ENCODE measurements at places on chromosomes 5 and 9.

DNA sequence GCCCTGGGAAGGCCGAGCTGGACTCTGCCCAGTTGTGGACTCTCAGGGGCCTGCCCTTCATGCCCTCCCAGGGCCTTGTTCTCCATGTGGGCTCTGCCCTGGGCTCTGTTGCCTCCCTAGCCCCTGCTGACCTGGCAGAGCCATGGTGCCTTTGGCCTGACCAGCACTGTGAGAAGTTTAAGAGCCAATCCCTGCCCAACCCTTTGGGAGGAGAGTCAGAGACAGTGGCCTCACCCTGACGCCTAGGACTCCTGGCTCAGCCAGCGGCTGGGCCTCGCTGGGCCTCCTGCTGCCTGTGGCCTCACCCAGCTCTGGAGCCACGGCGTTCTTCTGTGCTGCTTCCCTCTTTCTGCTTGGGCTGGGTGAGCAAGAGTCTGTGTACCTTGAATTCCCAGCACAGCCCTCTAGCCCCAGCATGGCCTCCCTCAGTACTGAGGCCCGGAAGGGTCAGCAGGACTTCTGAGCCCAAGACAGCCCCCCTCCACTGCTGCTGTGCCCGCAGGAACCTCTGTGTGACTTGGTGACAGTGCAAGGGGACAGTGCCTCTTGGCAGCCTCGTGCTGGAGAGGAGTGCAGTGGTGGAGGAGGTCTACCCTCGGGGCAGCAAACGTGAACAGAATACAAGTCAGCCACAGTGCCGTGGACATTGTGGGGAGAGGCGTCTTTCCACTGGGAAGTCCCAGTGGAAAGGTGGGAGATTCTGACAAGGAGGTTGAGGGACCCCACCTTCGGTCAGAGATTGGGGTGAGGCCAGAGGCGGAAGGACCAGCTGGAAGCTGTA, 97.4 kb downstream of the CACNA1B start:
- DNase-seq = no peak

GRCh38 chr9:89314955-89315354, 3.3 kb upstream of the SECISBP2 start:
- DNase-seq = no peak

DNA sequence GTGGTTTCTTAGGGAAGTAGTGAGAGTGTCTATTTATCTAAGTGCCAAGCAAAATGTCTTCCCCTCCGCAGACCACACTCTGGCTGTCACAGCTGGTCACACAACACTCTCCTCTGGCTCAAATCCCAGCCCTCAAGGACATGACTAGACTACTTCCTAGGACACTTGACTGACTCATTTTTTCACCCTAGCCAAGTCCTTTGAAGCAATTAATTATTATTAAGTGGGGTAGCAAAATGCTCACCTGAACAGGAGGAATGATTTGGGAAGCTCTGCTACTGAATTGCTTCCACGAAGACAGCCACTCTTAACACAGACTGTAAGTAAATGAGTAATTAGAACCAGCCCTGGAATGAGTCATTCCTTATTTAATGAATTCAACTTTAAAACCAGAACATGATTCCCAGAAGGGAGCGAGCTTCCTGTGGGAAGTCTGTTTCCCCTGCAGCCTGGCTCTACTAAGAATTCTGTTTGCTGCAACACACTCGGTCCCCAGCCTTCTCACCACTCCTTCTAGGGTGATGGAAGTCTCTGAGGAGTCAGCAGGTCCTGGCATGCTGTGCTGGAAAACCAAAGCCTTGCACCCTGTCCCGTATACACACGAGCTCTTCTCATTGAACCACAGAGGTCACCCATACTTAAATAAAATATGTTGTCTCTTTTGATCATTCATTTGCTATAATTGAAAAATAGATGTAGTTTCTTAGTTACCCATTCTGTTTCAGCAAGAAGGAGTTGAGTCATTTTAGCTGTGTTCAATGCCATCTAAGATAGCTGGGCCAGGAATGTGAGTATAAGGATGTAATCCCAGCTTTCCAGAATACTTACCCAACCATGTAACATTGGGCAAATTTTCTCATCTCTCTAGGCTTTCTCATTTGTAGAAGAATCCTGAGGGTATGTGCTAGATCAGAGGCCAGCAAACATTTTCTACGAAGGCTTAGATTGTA, 218.6 kb upstream of the RASEF start:
- no peak for DNase-seq

DNA sequence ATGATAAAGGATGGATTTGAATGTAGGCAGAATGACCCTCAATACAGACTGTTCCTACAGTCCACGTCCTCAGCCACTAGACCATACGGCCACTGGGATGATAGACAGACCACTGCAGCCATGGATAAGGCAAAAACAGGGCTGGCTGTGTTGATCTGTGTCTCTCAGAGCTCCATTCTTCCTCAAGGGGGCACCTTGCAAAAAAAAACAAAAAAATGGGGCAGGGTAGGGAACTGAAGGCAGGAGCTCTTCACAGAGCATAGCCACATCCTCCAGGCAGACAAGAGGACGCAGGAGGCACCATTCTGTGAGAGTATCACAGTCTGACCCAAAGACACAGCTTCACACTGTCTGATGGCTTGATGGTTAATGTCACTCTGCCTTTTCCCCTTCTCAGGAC, 61.2 kb upstream of the GABRP start:
- DNase-seq = no peak

GRCh38 chr9:35636135-35636876, 14.4 kb downstream of the SIT1 start:
- no peak for DNase-seq

GRCh38 chr5:149060325-149060724, 2.5 kb downstream of the SH3TC2 start:
- no peak for DNase-seq

DNA sequence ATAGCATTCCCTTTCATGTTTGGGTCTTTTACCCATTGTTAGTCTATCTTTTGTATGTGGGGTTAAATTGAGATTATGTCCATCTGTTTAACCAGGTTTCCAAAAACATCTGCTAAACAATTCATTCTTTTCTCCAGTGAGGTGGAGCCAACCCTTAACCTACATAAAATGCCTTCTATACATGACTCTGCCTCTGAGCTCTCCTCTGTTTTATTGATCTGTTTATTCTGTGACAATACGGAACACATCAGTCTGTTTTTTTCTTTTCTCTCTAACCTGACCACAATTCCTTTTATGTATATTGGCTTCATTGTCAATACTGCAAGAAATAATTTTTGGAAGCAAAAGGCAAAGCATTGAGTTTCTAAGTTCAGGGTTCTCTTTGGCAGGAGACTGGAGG, 9.9 kb upstream of the ARL15 start:
- no peak for DNase-seq

- DNase-seq = no peak
These were observed 66.8 kb upstream of the CXCL14 start for GRCh38 chr5:135645336-135646180.

- DNase-seq = no peak
These were observed 1.2 kb upstream of the IL33 start for GRCh38 chr9:6214434-6214833.

- no peak for DNase-seq
These were observed 150.7 kb upstream of the RASA1 start for GRCh38 chr5:87116825-87117512.

GRCh38 chr5:130222573-130222972, 318.3 kb downstream of the CHSY3 start:
- no peak for DNase-seq

DNA sequence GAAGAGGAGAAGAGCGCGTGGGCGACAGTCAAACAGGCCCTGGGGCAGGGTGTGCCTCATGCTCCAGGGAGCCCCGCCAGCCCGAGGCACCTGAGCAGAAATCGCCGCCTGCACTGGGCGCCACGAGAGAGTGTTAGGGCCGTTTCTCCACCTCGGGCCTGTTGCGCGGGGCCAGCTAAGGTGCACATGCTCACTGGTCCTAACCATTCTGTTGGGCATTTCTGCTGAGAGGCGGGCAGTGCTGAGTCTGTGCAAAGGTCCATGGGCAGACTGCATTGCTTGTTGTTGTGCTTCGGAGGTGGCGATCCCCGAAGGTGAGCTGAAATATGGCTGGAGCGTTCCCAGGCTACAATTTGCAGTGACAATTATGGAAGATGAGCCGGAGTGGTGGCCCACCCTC, 367.8 kb upstream of the SPATA31A5 start:
- DNase-seq = no peak

DNA sequence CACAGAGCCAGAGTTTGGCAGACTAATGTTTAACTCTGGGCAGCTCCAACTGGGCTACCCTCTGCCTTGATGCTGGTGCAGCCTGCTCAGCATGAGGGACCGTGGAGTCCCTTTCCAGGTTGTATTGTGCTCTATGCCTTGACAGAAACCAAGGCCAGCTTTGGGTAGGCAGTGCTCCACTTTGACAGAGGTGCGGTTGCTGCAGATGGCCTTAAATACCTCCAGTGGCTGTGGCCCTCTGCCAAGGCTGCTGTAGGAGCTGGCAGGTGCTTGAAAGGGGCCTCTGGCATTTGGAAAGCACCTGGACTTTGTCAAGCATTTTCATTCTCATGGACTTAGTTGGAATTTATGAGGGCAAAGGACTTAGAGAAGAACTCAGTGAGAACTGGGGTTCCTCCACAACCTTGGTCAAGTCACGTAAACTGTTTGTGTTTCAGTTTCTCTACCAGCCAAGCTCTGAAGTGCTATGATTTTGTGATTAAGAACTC, 249.7 kb upstream of the ZNF462 start:
- no peak for DNase-seq

DNA sequence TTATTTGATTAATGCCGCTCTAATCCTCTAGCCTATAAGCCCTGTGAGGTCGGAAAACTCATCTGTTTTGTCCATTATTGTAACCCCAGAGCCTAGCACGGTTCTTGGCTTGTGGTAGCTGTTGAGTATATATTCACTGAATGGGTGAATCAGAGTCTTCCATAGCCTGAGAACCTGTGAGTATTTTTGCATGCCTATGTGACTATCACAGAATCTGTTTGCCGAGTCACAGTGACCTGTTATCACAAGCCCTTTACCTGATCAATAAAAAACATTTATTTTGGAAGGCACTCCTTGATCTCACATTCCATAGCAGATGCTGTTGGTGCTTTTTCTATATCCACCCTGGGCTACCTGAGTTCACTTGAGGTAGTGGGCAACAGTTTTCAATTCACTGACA, 125.0 kb upstream of the STC2 start:
- DNase-seq = no peak

DNA sequence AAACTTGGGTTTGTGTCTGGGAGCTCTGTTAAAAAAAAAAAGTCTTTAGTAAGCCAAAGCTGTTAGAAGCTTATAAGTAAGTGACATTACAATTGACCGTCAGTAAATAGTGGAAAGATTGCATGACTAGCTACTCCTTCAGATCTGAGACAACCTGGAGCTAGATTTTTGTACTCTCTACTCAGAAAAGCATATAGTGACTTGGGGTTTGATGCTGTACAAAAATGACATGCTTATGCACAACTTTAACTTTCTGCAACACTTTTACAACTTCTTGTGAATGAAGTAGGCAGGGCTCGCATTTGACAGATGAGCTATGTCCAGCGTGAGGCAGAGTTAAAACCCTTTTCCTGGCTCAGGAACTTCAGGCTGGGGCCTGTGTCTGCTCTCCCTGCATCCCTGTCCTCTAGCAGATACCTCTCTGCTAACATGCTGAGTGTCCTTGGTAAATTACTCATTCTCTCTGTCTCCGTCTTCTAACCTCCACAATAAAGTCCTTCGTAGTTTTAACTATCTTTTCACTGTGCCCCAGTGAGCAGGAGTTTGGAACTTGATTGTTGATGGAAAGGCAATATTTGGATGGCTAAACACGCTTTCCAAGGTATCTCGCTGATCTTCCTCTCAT, 471 bp upstream of the GHR start:
- no peak for DNase-seq

- no peak for DNase-seq
These were observed 21.6 kb upstream of the LRRC14B start for GRCh38 chr5:169728-170094.

- DNase-seq = no peak
These were observed 1804.6 kb downstream of the MAT2B start for GRCh38 chr5:165310031-165310430.

GRCh38 chr9:88362681-88363080, 25.6 kb upstream of the SPIN1 start:
- no peak for DNase-seq

DNA sequence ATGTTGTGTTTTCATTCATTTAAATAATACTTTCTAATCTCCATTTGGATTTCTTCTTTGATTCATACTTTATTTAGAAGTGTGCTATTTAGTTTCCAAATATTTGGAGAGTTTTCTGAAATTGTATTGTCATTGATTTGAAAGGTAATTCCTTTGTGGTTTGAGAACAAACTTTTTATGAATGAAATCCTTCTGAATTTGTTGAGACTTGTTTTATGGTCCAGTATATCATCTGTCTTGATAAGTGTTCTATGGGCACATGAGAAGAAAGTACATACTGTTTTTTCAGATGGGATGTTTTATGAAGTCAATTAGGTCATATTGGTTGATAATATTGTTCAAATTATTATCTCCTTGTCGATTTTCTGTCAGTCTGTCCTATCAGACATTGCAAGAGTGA, 953.8 kb downstream of the NR2F1-AS1 start:
- no peak for DNase-seq

GRCh38 chr5:13516195-13516594, 428.3 kb downstream of the DNAH5 start:
- DNase-seq = no peak

DNA sequence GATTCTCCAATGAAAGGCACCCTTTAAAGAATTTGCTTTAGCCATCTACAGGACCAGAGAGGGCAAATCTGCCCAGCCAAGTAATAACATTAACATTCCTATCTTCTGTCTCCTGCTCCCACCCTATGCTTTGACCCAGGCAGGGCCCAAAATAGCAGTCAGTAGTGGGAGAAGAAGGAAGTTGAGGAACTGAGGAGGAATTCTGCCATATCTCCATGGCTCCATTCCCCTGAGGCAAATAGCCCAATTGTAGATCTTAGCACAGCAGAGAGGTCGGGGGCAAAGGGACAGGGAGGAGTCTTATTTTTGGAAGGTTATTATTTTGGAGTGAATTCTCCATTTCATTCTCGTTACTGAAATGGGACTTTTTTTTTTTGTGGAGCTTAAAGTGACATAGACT, 111.1 kb upstream of the IFNK start:
- DNase-seq = no peak

DNA sequence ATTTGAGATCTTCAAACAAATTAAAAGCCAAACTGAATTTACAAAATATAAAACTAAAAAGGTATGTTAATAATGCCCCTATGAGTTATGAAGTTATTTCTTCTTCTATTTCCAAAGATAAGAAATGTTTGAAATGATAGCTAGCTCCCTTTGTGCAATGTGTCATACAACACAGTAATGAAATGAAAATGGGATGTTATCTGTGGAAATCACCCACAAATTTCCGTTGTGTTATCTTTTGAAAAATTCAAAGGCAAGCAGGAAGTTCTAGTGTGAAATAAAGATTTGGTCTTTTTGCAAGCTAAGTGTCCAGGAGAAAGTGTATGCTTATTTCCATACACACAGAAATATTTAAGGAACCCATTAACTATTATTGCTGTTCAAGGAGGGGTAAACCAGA, 375.3 kb upstream of the PRR16 start:
- DNase-seq = no peak

Data from CD4-positive, alpha-beta T cell treated with Interferon gamma for 1 hour (primary cell).